ENCODE measurements at places on chromosomes 3 and 15.

- no peak for DNase-seq
Observed at GRCh38 chr3:64158334-64158733, 66.9 kb downstream of the PRICKLE2 start.

DNA sequence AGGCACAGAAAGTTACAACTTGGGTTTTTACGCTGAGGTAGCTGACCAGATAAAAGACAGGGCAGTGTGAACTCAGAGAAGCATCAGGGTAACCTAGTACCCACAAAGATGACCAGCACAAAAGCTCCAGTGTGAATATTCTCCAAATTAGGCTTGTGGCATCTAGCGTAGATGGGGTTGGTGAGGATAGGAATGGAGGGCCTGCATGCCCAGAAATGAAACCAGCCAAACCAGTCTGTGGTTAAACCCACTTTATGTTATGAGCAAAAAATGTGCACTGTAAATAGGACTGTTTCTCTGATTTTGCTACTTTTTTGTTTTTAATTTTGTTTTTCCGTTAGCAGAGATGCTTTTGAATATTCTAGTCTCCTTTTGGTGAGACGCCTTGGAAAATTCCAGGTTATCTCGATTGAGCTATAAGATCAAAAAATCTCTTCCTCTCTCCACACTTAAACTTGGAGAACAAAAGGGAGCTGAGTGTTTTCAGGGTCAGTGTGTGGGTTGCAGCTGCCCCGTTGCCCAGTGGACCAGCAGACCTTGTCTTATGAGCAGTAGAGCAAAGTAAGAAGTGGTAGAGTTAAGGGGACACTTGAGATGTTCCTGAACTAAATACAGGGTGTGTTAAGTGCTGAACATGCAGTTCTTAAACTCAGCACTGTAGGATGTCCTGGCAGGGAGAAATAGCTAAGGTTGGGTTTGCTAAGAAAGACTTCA, 132.9 kb downstream of the C3orf38 start:
- DNase-seq, result no peak

DNA sequence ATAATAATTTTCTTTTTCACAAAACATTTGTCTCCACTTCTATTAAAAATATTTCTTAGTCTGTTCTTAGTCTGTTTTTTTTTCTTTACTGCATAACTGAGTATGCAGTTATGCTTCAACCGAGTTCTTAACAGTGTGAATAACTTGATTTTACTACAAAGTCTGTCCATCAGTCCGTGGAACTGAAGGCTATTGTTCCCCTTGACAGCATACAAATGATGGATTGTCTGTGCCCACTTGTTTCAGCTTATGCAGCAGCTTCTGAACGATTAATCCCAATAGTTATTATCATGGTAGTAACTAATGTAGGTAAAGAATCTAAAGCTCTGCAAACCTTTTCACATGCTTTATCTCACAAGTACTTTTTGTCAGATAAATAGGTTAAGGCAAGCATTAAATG, 150.7 kb downstream of the SSR3 start:
- DNase-seq, result no peak

- DNase-seq, result no peak
Observed at GRCh38 chr3:65030847-65031463, 343.2 kb upstream of the ADAMTS9 start.

DNA sequence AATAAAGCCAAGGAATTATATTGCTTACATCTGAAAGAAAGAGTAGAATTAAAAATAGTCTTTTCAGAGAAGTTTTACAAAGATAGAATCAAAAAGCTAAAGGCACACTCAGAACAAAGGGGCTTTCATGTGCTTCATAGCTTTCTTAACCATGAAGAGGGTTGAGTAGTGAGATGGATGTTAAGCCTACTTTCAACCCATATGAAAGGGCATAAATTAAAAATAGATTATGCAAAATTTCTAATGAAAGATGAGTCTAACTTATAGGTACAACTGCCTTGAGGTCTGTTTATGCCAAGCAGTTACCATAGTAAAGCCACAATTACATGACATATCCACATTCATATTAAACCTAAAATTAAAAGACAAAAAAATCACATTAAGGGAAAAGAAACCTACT, 223.3 kb upstream of the ARHGEF26 start:
- no peak for DNase-seq

DNA sequence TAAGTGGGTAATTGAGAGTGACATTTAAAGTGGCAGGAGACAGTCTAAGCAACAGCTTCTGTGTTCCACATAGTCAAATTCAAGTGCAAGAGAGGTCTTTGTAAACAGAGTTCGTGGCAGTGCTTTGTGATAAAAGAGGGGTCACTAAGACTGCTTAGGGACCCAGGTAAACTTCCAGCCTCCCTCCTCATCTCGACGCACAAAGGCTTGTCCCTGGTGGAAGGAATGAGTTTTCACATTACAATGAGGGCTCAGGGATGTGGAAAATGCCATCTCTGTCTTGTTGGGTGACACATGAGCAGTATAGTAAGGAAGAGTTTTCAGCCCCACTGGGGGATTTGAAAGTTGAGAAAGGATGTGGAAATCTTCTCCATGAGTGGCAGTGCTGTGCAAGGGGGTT, 7.3 kb downstream of the GMNC start:
- no peak for DNase-seq

- no peak for DNase-seq
Observed at GRCh38 chr3:126934991-126935390, 47.9 kb upstream of the PLXNA1 start.

DNA sequence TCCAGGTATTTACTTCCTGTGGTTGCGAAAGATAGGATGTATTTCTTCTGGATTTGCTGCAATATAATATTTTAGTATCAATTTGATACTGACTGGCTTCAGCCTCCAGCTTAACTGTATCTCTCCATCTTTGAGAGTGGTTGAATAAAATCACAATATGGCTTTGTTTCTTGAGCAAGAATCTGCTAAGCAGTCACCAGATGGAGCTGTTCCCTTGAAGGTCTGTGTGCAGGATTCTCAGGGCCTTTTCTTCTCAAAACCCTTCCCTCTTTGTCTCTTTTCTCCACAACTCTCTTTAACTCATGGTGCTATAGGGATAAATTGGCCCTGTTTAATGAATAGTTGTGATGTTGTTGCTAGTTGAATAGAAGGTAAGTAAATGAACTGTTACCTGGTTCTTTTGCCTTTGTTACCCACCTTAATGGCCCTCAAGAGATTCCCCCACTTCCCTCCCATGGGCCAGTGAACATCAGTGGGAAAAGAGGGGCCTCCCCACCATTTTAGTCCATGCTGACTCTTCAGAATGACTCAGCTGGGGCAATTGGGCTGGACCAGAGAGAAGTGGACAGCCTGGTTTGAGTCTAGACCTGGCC, 34.8 kb upstream of the RAB6B start:
- no peak for DNase-seq

DNA sequence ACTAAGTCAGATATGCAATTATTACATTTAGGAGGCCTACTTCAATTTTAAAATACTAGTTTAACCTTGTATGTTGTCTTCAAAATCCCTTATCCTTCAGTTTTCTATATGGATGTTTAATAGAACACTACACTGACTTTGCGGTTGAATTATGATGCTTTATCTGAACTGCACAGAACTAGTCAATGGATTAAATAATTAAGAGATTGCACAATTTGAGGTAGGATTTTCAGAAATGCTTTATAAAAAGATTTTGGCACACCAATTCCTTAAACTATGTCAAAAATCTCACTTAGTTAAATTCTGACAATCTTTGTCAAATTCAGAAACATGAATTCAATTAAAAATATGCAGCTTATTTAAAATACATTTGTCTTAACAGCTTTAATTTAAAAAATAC, 28.1 kb downstream of the ATOSA start:
- DNase-seq, result no peak

DNA sequence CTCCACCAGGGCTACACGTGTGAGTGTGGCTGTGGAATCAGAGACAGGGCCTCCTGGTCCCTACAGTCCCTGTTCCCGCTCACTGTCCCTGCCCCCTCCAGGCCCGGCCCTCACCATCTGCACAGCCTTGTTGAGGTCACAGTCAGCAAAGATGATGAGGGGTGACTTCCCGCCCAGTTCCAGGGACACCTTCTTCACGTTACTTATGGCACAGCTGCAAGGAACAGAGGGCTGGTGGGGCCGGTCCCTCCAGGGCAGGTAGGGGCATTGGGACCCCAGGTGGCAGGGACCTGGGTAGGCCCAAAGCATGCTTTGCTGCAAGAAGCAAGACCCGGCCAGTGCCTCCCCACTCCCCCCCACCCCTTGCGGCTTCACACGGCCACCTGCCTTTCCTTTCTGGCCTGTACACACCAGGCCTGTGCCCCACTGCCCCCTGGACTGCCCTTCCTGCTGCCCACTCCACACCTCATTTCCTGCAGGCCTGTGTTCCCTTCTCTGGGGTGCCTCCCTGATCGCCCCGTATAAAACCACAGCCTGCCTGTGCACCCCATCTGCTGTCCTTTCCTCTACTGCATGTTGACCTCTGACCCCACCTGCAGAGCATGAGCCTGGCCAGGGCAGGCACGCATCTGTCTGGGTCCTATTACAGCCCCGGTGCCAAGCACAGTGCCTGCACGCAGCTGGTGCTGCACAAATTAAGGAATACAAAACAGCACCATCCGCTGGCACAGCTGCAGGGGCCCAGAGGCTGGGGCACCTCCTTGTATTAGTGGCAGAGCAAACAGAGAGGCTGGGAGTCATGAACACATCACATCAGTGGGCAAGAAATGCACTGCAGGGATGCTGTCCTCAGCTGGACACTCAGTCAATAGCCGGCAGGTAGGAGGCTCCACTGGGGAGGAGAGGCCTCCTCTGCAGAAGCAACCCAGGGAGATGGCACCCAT, 30.8 kb upstream of the SLC41A3 start:
- no peak for DNase-seq

DNA sequence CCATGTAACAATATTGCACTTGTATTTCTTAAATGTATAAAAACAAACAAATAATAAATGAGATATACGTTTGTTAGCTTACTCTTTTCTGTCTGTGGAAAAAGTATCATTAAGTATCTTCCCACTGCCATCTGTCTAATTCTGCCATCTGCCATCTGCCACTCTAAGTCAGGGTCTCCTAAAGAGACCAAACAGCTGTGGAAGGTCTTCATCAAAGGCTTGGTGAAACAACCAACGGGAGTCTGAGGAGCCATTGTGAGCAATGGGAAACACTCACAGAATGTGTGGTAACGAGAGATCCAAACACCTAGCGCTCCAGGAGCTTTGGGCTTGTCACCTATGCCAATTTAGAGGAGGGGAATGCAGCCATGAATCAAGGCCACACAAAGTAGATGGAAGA, 28.7 kb upstream of the PFN2 start:
- DNase-seq, result no peak

DNA sequence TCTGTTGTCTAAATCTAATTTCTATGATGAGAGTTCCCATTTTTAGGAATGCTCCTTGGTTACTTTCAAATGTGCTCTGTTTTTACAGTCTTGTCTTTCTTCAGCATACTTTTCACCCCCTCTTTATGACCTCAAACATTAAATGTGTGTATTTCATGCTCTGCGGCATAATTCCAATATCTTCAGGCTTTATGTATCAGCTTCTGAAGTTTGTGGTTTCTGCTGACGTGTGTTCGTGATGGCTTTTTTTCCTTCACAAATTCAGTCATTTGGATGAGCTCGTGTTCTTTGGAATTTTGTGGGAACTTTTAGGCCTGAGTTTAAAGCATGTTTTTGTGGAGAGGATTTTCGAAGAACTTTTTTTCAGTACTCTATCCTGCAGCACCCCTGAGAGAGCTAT, 97.7 kb upstream of the CHRNA7 start:
- DNase-seq, result no peak

GRCh38 chr15:37361621-37362020, 261.3 kb upstream of the MEIS2 start:
- DNase-seq, result no peak

- DNase-seq, result no peak
Observed at GRCh38 chr15:63322541-63322940, 45.1 kb downstream of the APH1B start.

DNA sequence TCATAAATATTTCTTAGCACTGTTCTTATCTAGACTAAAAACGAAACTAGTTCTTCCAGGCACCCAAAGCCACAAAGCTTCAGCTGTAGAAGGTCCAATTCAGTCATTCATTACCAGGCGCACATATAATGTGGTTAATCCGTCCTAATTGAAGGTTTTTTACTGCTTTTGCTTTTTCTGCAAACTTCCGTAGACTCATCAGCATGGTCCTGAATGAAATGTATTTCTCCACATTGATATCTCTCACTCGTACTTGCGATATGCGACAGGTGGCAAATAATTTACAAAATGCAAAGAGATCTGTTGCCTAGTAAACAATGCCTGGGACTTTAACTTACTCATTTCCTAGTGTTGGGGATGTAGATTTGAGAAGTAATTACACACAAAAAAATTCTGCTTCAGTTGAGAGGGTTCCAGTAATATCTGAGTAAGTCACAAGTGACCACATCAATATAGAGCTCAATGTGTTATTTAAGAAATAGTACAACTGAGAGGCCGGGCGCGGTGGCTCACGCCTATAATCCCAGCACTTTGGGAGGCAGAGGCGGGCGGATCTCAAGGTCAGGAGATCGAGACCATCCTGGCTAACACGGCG, 75.0 kb upstream of the MBNL1 start:
- DNase-seq, result peak; percentile 33
